IMR-90 (cell line): ENCODE measurements at places on chromosomes 2 and 18. TPM values are rescaled to one million over a fixed set of nuclear protein-coding genes. Genes with fewer than 3 reads are reported as not detected.

Gene CENPA
- 7.7 and 10.0 TPM in 2 replicates for total RNA-seq

Gene TMEM169
- total RNA-seq = 0.54 and 0.83 TPM in 2 replicates

Gene VIT
- total RNA-seq = under 0.01 TPM in 1 of 2 replicates, not detected in the other

DNA sequence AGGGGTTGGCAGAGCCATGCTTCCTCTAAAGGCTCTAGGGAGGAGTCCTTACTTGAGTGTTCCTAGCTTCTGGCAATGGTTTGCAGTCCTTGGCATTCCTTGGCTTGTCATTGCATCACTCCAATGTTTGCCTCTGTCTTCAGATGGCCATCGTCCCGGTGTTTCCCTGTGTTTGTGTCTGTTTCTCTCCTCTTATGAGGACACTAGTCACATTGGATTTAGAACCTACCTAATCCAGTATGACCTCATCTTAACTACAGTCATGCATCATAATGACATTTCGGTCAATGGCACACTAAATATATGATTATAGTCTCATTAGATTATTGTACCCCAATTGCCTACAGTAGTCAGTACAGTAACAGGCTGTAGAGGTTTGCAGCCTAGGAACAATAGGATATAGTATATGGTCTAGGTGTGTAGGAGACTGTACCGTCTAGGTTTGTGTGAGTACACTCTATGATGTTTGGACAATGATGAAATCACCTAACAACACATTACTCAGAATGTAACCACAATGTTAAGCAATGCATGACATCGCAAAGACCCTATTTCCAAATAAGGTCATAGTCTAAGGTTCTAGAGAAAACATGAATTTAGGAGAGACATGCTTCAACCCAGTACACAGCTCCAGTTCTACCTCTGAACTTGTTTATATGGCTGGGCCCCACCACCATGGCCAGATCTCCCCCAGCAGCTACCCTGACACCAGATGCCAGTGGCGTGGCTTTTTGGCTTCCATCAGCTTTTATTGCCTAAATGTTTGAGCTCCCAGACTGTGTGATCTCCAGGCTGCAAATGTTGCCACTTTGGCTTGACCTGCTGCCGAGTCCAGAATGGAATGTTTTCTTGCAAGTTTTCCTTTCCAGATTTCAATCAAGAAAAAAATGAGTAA, 22.1 kb downstream of the SRD5A2 start:
- H3K36me3 ChIP-seq = no peaks in the 10 kb centered on the region
- H3K27ac ChIP-seq = no peak overlapping the region
- H3K27me3 ChIP-seq = no peaks in the 10 kb centered on the region
- no peak overlapping the region for H3K4me3 ChIP-seq
- no peaks in the 10 kb centered on the region for H3K4me1 ChIP-seq

- no peak overlapping the region for H3K27ac ChIP-seq
- DNase-seq = no peak
- H3K27me3 ChIP-seq = no peaks in the 10 kb centered on the region
- peaks cover 12% of the 10 kb centered on the region for H3K4me1 ChIP-seq
Observed at GRCh38 chr18:45734944-45735343, 11.0 kb downstream of the SLC14A1 start.

GRCh38 chr2:219272356-219272755, 6.8 kb upstream of the DNAJB2 start:
- no peak overlapping the region for H3K27ac ChIP-seq
- H3K27me3 ChIP-seq = peaks cover 9% of the 10 kb centered on the region
- DNase-seq = no peak

DNA sequence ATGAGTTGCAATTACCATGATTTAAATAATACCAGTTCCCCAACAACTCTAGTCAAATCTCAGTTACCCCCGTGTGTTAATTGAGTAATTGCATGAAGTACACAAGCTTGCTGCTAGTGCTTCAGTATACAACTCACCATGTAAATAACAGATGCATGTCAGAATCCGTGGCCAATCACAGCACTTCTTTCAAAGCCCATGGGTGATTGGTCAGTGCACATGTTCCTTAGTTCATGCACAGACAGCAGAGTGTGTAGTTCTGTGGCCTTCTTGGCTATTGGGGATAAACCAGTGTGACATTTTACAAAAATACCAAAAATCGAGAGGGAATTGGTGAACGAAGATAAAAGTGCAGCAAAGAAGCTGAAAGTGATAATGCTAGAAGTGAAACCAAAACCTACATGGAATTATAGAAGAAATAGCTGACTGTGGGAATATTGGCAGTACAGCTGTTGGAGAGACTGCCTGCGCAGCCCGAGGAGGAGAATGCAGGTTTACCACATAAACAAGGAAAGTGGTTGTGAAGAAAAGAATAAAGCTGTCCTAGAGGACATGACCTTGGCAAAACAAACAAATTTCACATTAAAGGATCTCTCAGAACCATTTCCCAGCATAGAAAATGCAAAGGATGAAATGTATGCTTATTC, 59.4 kb downstream of the NEDD4L start:
- DNase-seq = peak; percentile 31
- H3K27ac ChIP-seq = no peak overlapping the region
- H3K4me3 ChIP-seq = no peak overlapping the region
- H3K36me3 ChIP-seq = no peaks in the 10 kb centered on the region
- no peaks in the 10 kb centered on the region for H3K27me3 ChIP-seq

Gene IAH1
- total RNA-seq = 58.6 and 89.8 TPM in 2 replicates

- no peak for DNase-seq
- H3K27ac ChIP-seq = no peak overlapping the region
- H3K4me1 ChIP-seq = peaks cover 3% of the 10 kb centered on the region
- H3K36me3 ChIP-seq = no peaks in the 10 kb centered on the region
Observed at GRCh38 chr2:174858745-174859144, 94.5 kb upstream of the CHRNA1 start.

Gene CHRNG
- total RNA-seq = not detected in 2 replicates

GRCh38 chr2:233346376-233346775, 7.9 kb upstream of the DGKD start:
- H3K4me3 ChIP-seq = no peak overlapping the region
- DNase-seq = no peak
- H3K36me3 ChIP-seq = no peaks in the 10 kb centered on the region
- H3K27me3 ChIP-seq = peaks cover 21% of the 10 kb centered on the region
- H3K27ac ChIP-seq = no peak overlapping the region

Gene MALL
- total RNA-seq = 1.6 and 2.2 TPM in 2 replicates

- no peak overlapping the region for H3K4me3 ChIP-seq
- peaks cover 8% of the 10 kb centered on the region for H3K4me1 ChIP-seq
- no peak overlapping the region for H3K27ac ChIP-seq
Observed at GRCh38 chr2:179106676-179107428, 56.9 kb upstream of the CCDC141 start.

DNA sequence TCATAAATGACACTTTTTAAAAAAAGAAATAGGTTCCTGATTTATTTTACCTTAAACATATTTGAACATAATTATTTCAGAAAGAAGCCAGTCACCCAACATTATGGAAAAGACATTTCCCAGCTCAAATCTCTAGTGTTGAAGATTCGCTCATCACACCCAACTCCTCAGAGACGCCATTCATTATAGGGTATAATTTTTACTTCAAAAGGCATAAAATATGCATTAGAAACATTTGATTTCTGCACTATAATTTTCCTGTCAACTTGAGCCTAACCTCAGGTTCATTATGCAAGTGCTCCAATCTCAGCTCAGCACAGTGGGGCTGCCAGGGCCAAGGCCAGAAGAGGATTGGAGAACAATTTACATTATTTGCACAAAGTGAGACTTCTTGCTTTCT, 58.8 kb upstream of the TTN start:
- peaks cover 8% of the 10 kb centered on the region for H3K4me1 ChIP-seq
- H3K27ac ChIP-seq = no peak overlapping the region
- no peaks in the 10 kb centered on the region for H3K27me3 ChIP-seq
- no peak for DNase-seq
- no peak overlapping the region for H3K4me3 ChIP-seq

DNA sequence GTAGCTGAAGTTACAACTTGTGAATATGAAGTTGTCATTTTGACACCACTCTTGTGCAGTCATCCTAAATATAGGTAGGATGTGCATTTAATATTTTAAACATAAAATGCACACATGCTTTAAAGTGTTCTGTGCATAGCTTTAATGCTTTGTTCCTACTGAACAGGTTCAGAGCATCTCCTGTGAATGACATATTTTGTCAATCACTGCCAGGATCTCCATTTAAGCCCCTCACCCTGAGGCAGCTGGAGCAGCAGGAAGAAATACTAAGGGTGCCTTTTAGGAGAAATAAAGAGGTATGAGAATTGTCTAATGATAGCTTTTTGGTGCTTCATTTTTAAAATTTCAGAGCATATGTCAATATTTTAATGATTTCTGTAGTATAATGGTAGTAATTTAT, 14.7 kb downstream of the ERLEC1 start:
- H3K4me3 ChIP-seq = no peak overlapping the region
- no peaks in the 10 kb centered on the region for H3K4me1 ChIP-seq
- no peak overlapping the region for H3K27ac ChIP-seq
- DNase-seq = no peak
